Prostate gland (tissue), 2 donors: ENCODE measurements at places on chromosomes 1 and 21.

GRCh38 chr1:161491472-161491871 lies 13.8 kb upstream of the FCGR2A start:
- DNase-seq = no peak

GRCh38 chr1:204909109-204909508 lies 38.4 kb downstream of the NFASC start:
- no peak for DNase-seq

GRCh38 chr1:194755241-194755994 lies 1569.0 kb upstream of the B3GALT2 start:
- no peak for DNase-seq

GRCh38 chr1:27116697-27117096 lies 38.2 kb downstream of the SLC9A1 start:
- no peak for DNase-seq

DNA sequence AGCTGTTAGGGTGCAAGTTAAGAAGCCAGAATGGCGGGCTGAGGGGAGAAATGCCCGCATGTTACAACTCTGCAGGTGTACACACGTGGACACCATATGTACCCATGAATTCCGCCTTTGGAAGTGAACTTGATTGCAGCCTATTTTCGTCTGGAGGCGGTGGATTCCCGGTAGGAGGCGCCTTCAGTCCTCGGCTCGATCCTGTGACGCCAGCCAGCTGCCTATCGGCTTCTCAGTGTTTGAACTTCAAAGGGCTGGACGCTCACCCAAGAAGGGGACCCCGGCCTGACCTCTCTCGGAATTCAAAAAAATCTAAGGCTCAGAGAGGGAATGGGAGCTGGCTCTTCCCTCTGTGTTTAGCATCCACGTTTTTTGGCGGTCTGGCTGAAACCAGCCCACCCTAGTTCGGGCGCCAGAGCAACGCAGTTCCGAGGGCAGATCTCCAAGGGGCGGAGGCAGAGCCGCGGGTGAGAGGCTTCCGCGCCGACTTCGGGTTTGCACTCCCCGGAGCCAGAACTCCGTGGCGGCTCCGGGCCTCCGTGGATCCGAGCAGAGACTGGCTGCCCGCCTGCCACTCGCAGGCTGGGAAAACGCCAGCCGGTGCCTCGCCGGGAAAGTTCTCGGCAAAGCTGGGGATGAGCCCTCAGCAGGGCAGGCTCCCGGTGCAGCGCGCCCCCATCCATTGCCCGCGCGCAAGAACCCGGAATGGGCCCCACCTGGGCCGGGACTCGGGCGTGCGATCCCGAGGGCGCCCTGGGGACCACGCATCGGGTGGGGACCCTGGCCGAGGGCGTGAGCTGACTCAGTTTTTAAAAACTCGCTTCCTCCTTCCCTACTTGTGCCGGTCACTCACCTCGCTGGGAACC lies 996 bp upstream of the TMEM51 start:
- DNase-seq = peak; percentile 91

GRCh38 chr21:31034378-31034777 lies 3.9 kb downstream of the KRTAP19-8 start:
- DNase-seq = no peak

GRCh38 chr1:155691992-155692528 lies 3.2 kb downstream of the DAP3 start:
- DNase-seq = no peak

- DNase-seq = peak; percentile 85
Observed at GRCh38 chr1:42340093-42340492, 5.1 kb upstream of the FOXJ3 start.

GRCh38 chr1:157001304-157001703 lies 44.2 kb downstream of the ARHGEF11 start:
- DNase-seq = no peak

GRCh38 chr1:201250326-201251011 lies 32.8 kb upstream of the PKP1 start:
- no peak for DNase-seq

GRCh38 chr1:214438530-214438929 lies 112.9 kb downstream of the PTPN14 start:
- DNase-seq = no peak

DNA sequence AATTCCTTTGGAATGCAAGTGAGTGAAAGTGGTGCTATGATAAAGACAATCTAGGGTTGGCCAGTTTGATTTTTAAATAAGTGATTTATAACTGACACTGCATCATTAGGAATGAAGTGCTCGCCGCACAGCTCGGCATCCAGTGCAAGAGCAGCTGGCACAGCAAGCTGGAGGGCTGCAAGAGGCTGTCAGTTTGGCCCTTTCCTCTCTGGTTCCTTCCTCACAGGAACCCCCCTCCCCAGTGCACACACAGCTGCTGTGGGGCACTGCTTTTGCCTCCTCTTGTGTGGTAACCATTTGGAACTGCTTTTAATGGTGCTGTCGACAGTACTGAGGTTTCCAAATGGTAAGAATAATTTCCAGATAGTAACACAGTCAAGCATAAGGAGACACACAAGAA lies 10.4 kb upstream of the BCAR3 start:
- DNase-seq = no peak

- no peak for DNase-seq
Observed at GRCh38 chr1:166083887-166084286, 82.9 kb downstream of the FAM78B start.

GRCh38 chr1:95027046-95027445 lies 45.7 kb downstream of the ALG14 start:
- DNase-seq = no peak

GRCh38 chr21:35697321-35697808 lies 363.0 kb downstream of the SETD4 start:
- no peak for DNase-seq

DNA sequence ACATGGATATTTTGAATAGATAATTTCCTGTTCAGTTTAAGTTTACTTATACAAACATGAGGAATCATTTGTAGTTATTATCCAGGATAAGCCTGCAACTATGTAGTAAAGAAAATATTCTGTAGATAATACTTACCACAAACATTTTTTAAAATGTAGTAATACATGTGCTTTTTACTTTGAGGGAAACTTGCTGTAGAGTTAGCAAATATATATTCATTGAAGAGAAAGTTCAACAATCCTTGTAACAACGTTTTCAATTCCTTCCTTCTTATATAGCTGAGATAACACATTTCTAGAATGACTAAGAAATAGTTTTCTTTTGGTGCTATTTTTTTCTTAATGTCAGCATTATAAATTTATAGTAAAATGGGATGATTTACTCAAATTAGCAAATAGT lies 664.6 kb upstream of the ADAMTS5 start:
- DNase-seq = no peak

GRCh38 chr1:28896609-28896986 lies 17.8 kb upstream of the EPB41 start:
- no peak for DNase-seq

DNA sequence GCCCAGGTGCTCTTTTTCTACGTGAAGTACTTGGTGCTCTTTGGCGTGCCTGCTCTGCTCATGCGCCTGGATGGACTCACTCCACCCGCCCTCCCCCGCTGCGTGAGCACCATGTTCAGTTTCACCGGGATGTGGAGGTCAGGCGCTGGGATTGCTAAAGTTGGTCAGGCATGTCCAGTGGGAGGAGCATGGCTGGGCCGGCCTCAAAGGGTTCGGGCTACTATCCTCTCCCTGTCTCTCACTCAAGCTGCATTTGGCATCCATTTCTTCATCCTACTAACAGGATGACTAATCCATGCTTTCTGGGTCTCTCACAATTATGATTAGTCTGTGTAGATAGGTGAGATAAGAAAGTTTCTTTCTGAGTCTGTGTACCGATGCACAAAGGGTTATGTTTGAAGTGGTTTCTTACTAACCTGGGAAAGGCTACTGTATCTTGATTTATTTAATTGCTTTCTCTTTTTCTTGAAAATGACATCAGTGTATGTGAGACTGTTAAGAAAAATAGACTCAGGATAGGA lies 135.9 kb downstream of the HHAT start:
- no peak for DNase-seq

- no peak for DNase-seq
Observed at GRCh38 chr1:227906550-227907071, 41.1 kb downstream of the WNT9A start.

DNA sequence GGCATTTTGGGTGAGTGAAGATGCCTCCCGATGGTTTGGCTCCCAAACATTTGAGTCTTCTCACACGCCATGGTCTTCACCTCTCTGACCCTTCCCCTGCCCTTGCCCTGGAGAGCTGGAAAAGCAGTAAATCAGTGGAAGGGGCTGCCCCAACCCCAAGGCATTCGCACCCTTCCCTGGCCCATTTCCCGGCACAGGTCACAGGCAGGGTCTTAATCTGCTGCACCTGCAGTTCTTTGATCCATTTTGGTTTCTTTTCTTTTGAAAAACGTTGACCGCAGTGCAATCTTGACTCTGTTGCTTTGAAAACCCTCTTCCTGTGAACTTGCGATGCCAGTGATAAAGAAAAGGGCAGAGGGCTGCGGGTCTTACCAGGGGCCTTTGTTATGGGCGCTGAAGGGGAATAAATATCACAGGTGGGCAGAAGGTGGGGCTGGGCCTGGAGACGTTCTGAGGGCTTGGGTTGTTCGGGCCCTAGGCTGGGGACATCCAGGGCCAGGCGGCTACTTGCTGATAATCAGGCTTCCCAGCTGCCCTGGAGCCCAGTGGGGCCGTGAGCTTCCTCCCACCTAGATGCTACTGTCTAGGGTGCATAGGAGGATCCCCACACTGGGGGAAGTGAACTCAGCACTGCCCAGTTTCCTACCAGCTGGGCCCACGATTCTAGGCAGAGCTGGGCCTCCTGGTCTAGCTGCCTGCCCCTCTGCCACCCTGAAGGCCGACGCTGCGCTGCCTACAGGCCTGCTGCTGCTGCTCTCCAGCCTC lies 38.6 kb upstream of the EPS8L3 start:
- DNase-seq = no peak

- no peak for DNase-seq
Observed at GRCh38 chr1:15342408-15342967, 67.2 kb upstream of the EFHD2 start.

GRCh38 chr1:234188454-234188792 lies 184.8 kb upstream of the COA6 start:
- DNase-seq = no peak

DNA sequence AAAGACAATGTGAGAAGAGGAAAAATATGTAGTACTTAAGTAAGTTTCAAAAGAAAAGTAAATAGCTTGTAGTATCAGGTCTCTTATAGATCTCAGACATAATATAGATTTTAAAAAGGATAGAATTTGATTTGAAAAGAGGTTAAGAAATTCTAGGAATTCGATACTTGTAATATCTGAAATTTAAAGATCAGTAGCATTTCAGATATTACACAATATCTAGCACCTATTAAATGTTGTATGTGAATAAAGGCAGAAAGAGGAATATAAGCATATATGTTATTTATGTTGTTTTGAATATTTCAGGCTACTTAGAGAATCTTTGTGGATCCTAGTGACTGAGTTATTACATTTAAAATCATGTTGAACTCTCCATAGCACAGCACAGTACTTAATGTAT lies 35.0 kb upstream of the METTL18 start:
- no peak for DNase-seq

DNA sequence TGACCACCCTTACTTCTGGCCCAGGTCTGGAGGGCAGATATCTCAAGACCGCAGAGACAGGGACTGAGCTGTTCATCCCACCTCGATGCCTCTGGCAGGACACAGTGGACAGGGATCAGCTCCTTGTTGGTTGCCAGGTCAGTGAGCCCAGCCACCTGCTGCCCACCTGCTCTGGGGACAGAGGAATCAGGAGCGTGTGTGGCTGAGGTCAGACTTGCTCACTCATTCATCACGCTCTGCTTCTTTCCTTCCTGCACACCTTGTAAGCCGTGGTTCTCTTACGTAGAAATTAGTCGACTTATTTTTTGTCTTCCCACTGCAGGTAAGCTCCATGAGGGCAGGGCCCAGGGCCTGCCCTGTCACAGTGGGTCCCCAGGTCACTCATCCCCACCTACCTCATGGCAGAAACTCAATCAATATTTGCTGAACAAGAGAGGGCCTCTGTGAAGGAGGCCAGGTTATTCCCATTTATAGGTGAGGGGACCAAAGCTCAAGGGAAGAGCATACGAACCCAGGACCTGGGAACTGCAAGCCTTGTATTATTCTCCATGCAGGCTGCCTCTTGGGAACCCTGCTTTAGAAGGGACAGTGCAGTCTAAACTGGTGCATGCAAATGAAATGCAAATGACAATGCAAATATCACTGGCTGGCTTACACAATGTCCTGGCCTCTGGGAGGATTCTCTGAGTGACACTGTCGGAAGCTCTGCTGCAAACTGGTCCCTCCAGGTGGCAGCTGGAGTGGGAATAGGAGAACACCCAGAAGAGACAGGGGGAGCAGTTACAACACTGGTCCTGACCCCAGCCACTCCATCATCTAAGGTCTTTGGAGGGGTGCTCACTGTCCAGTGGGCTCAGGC lies 58.4 kb upstream of the PAX7 start:
- no peak for DNase-seq

DNA sequence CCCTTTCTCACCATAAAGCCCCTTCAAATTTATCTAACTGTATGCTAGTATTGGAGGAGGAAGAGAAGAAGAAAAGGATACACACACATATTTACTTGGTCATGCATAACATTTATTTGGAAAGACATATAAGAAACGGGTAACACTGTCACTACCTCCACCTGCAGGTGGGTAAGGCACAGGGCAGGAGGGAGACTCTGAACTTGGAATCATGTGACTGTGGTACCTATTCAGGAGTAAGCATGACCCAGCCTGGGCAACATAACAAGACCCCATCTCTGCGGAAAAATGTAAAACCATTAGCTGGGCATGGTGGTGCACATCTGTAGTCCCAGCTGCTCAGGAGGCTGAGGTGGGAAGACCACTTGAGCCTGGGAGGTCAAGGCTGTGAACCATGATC lies 1.4 kb upstream of the PADI6 start:
- DNase-seq = no peak

DNA sequence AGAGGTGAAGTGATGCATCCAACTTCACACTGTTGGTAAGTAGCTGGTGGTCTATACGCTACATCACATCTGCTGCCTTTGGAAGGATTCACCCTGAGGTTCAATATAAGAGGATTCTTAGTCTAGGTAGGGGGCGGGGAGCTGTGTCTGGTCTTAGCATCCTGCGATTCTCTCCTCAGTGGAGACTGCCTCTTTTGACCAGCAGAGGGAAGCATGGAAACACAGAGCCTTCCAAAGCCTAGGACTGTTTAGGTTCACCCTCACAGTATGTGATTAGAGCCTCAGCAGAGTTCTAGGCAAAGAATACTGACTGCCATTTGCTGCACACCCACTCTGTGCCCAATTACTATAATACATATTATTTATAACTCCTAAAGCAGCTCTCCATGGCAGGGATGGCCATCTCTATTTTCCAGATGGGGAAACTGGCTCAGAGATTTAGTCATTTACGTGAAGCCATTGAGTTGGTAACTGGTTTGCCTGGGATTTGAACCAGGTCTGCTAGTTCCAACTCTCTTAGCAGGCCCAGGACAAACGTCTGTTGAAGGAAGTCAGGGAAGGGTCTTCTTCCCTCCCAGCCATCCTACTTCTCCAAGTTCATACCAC lies 28.9 kb upstream of the EFCAB14 start:
- DNase-seq = peak; percentile 64

DNA sequence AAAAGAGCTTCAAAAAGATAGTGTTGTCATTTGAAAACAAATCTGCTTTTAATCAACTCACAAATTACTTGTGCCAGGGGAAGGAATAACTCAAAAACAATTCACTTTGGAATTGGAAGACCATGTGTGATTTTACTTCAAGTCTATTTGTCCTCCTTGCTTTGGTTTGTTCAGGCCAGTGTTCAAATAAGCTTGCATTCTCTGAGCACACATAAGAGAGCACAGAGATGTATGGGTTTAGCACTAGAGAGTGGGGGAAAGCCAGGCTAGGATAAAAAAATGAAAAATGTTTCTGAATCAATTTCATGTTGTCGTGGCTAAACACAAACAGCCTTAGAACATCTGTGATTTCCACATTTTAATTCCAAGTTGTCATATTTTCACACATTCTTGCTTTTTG lies 325.7 kb upstream of the LYPLAL1 start:
- DNase-seq = no peak
